Activated CD4-positive, alpha-beta T cell treated with anti-CD3 and anti-CD28 coated beads for 24 hours (primary cell): ENCODE measurements at places on chromosomes 6 and 20.

- no peak for DNase-seq
Observed at GRCh38 chr20:8834851-8835250, 234.0 kb upstream of the PLCB4 start.

DNA sequence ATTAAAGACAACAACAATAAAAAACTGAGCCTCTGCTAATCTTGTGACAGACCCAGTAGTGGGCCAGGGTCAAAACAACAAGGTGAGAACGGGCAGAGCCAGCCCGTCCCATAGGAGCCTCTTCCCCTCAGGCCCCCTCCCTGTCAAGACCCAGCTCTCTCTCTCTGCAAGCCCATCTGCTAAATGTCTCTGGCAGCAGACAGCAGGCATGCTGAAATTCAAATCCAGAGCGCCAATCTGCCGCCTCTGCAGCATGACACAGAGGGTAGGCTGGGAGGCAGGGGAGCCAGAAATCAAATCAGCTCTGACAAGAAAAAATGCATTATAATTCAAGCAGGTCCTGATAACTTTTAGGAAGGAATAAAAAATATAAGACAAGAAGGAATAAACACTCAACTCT is 26.3 kb downstream of the METTL24 start:
- no peak for DNase-seq

DNA sequence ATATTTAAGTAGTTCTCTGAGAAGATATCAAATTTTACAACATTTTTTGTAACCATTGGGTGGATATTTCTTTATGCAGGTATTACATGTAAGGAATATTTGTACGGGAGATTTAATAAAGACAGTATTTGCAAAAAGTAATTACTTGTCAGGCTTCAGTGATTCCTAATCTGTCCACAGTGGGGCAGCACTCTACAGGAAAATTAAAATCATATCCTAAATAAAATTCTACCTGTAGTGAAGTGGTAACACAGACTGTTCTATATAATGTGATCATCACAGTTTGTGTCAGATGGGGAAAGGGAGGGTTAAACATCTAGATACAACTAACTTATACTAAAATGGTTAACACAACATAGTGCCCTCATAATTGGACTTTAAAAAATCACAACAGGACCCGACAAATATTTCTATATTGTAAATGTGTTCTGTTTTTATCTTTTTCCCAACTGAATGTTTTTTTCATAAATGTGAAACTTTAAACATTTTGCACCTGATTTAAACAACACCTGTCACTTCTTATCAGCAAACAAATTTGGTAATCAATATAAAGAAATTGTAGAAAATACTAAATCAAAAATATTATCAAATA is 145.6 kb upstream of the MANEA start:
- peak; percentile 3 for DNase-seq

GRCh38 chr6:8082954-8083858 is 19.0 kb upstream of the BLOC1S5 start:
- no peak for DNase-seq

DNA sequence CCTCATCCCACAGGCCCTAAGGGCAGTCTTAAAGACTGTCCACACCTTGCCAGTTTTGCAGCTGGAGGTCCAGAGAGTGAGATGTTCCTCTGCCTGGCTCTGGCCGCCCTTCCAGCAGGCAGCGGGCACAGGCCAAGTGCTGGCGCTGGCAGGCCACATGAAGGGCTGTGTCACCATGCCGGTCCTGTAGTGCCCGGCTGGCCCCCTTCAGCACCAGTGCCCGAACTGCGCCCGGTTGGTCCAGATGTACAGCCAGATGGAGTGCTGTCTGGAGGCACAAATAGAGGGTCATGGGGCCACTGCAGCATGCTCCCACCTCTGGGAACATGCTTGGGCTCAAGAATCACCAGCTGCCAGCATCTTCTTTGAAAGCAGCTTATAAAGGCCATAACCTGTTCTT is 3.8 kb downstream of the NFKBIE start:
- DNase-seq: no peak

DNA sequence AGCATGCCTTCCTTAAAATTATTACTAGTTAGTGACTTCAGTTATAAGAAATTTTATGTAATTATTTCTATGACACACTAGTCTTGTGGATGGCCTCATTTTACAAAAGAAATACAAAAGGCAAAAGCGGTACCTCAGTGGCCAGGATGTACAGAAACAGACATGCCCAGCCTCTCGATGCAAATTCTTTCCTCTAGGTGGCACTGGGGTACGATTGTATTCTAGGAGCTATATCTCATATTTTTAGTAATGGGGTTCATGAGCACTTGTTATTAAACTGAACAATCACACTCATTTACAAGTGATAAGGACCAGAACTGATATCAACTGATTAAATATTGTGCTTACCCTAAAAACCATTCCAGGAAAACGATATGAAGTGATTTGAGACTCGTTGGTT is 59.8 kb downstream of the SOD2 start:
- no peak for DNase-seq

GRCh38 chr20:54168961-54169862 is 4.6 kb downstream of the CYP24A1 start:
- DNase-seq: no peak

- DNase-seq: no peak
Observed at GRCh38 chr6:97913721-97914120, 630.7 kb upstream of the MMS22L start.

DNA sequence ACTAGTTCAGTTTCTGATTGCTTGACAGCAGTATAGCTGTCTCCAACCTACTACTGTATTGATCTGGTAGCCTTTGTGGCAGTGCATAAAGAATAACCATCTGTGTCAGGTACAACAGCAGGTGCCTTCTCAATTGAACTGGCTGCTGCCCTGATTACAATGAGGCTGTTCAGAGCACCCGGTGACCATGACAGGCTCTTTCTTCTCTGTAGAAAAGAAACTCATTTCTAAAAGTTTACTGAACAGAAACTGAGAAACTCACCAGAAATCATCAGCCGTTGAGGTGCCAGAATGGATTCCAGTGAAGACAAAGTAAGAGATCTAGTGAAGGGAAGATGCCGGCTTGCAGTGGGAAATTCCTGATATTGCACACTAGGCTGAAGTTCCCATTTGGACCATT is 954.4 kb downstream of the PHF3 start:
- no peak for DNase-seq

- peak; percentile 29 for DNase-seq
Observed at GRCh38 chr20:9407805-9408421, 106.5 kb upstream of the LAMP5 start.

- DNase-seq: no peak
Observed at GRCh38 chr6:155787168-155787567, 331.5 kb upstream of the NOX3 start.

DNA sequence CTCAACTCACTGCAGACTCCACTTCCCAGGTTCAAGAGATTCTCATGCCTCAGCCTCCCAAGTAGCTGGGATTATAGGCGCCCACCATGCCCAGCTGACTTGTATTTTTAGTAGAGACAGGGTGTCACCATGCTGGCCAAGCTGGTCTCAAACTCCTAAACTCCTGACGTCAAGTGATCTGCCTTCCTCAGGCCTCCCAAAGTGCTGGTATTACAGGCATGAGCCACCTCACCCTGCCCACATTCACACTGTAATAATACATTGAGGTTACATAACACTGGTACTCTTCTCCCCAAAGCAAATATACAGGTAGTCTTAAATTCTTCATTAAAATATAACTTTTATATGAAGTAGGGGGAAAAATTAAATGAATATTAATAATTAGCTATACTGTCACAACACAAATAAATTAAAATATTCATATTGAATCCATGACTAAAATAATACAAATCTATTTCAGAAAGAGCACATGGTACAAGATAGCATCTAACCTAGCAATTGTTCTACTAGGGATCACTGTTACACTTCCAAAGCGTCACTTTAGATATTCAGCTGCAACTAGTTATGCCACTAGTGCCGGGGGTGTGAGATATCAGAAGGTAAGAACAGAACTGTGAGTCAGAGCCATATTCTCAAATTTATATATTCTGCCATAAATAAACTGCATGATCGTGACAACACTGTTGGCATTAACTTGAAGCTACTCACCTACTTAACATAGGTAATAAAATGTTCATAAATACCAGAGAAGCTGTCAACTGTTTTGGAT is 169.1 kb upstream of the SHLD1 start:
- DNase-seq: no peak

DNA sequence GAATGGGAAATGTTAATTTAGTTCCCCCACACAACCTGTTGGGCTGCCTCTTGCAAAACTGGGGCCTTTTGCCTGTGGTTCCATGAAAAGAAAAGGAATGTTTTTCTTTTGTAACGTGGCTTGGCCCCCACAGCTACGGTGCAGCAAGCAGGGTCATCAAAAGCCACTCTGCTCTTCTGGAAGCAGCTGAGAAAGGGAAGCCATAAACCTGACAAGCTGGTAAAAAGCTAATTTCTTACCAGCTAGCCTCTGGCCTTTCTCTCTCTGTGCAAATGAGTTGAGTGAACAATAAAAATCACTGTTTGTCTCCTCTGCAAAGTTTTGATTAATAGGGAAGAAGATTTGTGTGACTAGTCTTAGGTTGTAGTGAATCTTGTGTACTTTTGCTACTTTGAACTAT is 23.5 kb upstream of the NOTCH4 start:
- DNase-seq: no peak

DNA sequence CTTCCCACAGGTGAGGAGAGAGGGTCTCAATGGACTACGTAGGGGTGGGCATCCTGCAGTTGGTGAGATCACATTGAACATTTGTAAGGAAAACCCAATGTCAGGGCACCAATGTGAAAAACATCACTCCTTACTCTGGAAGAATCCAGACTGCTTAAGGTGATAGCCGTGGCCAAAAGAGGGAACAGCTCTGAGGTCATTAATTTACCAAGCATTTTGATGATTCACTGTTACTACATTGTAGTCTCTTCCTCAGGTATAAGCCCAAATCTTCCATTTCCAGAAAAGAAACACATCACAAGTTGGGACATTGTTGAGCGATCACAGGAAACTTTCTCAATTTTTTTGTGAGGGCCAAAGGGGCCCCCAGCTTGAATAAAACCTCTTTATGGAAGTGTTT is 61.1 kb upstream of the SPTLC3 start:
- no peak for DNase-seq

- DNase-seq: no peak
Observed at GRCh38 chr6:154766288-154766687, 33.1 kb downstream of the SCAF8 start.

DNA sequence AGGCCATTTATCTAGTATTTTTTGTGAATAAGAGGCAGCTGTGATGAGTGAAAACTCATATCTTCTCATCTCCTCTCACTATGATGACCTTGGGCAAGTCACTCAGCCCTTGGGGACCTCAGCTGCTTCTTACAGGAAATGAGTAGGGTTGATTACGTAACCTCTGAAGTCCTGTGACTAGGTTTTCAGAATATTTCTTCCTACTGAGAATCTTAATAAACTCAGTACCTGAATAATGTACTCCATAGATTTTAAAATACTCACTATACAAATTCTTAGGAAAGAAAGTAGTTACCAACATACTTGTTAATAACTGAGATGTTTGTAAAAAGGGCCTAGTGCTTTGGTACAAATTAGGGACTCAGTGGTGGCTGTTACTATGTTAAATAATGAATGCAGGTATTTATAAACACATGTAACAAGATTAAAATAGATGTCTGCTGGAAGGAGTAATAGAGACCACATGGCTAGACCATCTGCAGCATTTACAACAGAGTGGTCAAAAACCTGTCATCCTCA is 60.9 kb downstream of the RPRD1B start:
- DNase-seq: no peak

DNA sequence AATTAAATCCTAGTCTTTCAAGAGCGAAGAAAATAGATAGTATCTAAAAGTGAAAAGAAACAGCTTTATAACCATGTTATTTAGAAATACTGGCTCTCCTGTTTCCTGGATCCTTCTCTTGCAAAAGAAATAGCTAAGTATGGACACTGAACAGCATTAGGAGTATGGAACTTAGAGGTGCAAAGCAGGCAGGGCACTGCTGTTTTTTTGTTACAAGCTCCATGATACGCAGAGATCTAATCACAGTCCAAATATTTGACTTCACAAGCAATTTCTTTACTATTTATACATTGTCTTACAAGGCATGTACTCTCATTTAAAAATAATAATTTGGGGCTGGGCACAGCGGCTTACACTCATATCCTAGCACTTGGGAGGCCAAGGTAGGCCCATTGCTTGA is 7.6 kb downstream of the TRPC4AP start:
- no peak for DNase-seq

DNA sequence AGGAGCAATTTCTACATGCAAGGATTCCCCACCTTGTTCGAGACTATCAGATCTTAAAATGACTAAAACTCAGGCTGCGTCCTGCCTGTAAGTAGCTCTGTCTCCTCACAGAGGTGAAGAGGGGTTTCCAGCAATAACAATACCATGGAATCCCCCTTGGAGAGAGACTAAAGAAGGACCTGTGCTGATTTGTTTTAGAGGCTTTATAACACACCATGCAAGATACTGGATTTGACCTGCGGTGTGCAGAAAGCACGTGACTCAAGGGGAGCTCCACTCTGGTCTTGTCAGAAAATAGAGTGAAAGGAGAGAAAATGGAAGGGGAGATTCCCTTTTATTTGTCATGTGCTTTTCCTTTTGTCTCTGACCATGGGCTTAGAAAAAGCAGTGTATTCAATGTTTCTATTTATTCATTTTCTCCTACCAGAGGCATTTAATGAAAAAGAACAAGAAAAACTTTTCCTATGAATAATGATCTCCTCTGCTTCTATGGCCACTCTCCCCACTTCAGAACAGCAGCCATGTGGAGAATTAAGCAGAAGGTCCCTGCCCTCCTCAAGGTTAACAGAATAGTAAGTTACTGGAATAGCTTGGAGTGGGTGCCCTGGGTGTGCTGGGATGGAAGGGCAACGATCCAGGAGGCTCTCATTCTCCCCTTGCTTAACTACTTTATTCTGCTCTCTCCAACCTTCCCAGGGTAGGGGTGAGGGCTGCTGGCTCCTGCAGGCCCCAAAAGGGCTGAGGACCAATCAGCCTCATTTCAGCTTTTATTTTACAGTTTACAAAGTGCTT is 19.2 kb upstream of the MRPS10 start:
- DNase-seq: no peak

- peak; percentile 80 for DNase-seq
Observed at GRCh38 chr6:113970805-113971676, at the start of gene HDAC2. TSS of gene HDAC2 (minus strand) at chr6:113971148. CDS start at chr6:113970908, 240 bp downstream.

- no peak for DNase-seq
Observed at GRCh38 chr20:62040381-62040922, 25.2 kb downstream of the TAF4 start.

DNA sequence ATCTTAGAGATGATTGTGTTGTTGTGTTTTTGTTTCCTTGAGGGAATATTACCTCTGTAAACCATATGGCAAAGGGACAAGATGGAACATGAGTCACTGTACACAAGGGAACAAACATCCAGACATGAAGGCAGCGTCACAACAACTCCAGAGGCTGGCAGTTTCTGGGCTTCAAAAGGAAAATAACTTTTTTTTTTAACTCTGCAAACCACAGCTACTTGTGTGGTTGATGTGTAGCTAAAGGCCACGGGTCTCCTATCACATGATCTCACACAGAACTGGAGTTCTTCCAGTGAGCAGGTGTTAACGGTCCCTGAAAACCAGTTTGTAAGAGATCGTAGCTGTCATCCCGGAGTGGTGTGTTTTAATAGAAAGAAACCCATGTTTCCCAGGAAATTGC is 33.2 kb upstream of the HBS1L start:
- DNase-seq: no peak

GRCh38 chr6:24856901-24857670 is 58.4 kb upstream of the ARMH2 start:
- no peak for DNase-seq

- no peak for DNase-seq
Observed at GRCh38 chr20:17036541-17036940, 190.3 kb upstream of the PCSK2 start.

GRCh38 chr6:148811459-148811858 is 64.6 kb downstream of the UST start:
- no peak for DNase-seq
